ENCODE measurements at places on chromosomes 5 and 9. TPM values are rescaled to one million over a fixed set of nuclear protein-coding genes. Genes with fewer than 3 reads are reported as not detected.

- no peaks in the 10 kb centered on the region for H3K36me3 ChIP-seq
- no peaks in the 10 kb centered on the region for H3K27me3 ChIP-seq
- DNase-seq = peak; percentile 8
- no peak overlapping the region for H3K4me3 ChIP-seq
- no peaks in the 10 kb centered on the region for H3K4me1 ChIP-seq
These were observed 639.7 kb upstream of the C9orf72 start for GRCh38 chr9:28212979-28213378.

GRCh38 chr9:94960964-94961363, 234.5 kb downstream of the AOPEP start:
- no peaks in the 10 kb centered on the region for H3K27me3 ChIP-seq
- no peak overlapping the region for H3K4me3 ChIP-seq
- no peak overlapping the region for H3K27ac ChIP-seq
- no peak for DNase-seq
- H3K4me1 ChIP-seq = no peaks in the 10 kb centered on the region

DNA sequence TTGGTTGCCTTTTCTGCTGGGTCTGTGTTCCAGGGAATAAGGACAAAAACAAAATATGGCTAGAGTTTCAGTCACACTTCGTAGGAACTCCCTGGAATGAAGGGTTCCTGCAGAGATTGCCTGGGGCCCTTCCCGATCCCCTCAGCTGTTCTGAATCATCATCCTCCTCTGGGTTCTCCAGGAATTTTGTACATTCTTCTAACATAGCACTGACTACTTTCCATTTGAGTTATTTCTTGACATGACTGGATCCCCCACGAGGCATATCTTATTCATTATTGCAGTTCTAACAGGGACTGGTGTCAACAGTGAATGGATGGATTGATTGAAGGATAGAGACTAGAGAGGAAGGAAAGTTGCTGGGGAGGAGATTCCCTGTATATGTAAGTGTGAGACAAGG, 49.2 kb upstream of the TNC start:
- H3K4me3 ChIP-seq = no peak overlapping the region
- DNase-seq = no peak
- H3K27me3 ChIP-seq = no peaks in the 10 kb centered on the region
- H3K27ac ChIP-seq = no peak overlapping the region
- no peaks in the 10 kb centered on the region for H3K4me1 ChIP-seq

DNA sequence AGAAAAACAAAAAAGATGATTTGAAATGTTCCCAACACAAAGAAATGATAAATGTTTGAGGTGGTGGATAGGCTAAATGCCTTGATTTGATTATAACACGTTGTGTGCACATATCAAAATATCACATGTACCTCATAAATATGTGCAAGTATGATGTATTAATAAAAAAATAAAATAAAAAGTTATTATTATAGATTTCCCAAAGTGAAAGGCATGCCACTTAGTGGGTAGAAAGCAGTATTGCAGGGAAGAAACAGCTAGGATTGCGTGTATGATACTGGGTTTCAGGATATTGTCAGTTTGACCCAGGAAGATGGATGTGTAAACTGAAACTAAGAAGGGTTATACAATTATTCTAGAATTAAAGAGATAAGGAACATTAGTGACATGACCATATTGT, 3.6 kb upstream of the TMEM38B start:
- H3K27ac ChIP-seq = no peak overlapping the region
- no peaks in the 10 kb centered on the region for H3K36me3 ChIP-seq
- H3K27me3 ChIP-seq = 0 out of 2 replicates have a peak, but pooled peaks cover 4% of the 10 kb centered on the region
- DNase-seq = no peak

DNA sequence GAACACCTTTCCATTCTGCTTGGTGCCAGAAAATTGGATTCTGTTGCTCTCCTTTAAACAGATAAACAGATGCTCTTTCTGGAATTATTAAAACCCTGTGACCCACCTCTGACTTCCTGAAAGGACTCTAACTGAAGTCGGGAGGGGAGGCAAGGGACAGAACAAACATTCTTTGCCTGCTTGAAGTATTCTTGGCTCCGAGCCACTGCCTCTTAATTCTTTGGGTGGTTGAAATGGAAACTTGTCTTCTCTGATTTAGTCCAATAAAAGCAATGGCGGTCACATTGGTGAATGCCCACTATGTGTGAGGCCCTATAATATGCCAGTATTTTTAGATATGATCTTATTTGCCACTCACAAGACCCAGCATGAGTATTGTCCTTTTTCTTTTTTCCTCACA, 236.8 kb downstream of the SLIT3 start:
- no peak overlapping the region for H3K4me3 ChIP-seq
- no peaks in the 10 kb centered on the region for H3K36me3 ChIP-seq
- no peak for DNase-seq
- no peaks in the 10 kb centered on the region for H3K27me3 ChIP-seq

GRCh38 chr5:143801252-143801939, 10.6 kb upstream of the HMHB1 start:
- H3K27ac ChIP-seq = no peak overlapping the region
- no peak for DNase-seq
- no peaks in the 10 kb centered on the region for H3K36me3 ChIP-seq
- no peaks in the 10 kb centered on the region for H3K4me1 ChIP-seq

DNA sequence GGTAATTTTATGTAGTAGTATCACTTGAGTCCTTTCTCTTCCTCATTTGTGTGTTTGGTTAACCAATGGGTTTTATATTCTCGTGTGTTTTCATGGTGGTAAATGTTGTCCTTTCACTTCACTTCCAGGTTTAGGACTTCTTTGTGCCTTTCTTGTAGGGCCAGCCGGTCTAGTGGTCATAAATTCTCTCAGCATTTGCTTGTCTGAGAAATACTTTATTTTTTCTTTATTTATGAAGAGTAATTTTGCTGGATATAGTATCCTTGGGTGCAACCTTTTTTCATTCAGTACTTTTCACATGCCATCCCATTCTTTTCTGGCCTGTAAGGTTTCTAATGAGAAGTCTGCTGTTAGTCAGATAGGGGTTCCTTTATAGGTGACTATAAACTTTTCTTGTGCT, 107.1 kb downstream of the GNA14 start:
- no peak overlapping the region for H3K4me3 ChIP-seq
- no peak overlapping the region for H3K27ac ChIP-seq
- H3K4me1 ChIP-seq = no peaks in the 10 kb centered on the region
- DNase-seq = no peak
- no peaks in the 10 kb centered on the region for H3K36me3 ChIP-seq
- H3K27me3 ChIP-seq = no peaks in the 10 kb centered on the region

DNA sequence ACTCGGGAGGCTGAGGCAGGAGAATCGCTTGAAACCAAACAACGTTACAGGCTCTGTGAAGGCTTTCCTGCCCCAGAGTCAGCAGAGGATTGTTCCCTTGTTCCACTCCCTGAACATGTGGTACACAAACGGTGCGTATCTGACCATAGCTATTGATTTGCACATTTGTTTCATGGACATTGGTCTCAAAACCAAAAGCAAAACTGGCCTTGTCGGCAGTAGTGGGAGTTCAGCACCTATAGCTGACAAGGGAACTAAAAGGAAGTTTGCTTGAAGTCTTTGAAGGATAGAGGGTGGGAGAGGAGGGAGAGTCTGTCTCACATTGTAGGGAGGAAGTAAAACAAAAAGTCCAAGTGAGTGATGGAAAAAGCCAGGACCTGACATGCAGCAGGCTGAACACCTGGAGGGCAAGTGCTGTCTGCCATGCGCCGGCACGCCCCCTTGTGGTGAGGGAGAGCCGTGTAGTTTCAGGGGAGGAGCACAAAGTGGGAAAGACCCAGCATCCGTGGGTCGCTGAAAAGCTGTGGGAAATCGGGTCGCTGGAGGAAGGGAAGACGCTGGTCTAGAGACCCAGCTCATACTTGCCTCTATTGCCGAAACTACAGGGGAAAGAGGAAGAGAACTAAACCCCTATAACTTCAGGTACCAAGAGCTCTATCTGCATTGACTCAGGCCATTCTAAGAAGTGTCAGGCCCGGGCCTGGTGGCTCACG, 58.0 kb downstream of the RAD23B start:
- H3K36me3 ChIP-seq = no peaks in the 10 kb centered on the region
- peak; percentile 36 for DNase-seq
- H3K4me3 ChIP-seq = no peak overlapping the region
- H3K27me3 ChIP-seq = no peaks in the 10 kb centered on the region

GRCh38 chr9:20322212-20322611, 300.1 kb downstream of the MLLT3 start:
- no peak overlapping the region for H3K27ac ChIP-seq
- no peaks in the 10 kb centered on the region for H3K4me1 ChIP-seq
- no peak overlapping the region for H3K4me3 ChIP-seq

GRCh38 chr5:119913425-119913824, 284.1 kb downstream of the FAM170A start:
- H3K27me3 ChIP-seq = no peaks in the 10 kb centered on the region
- no peaks in the 10 kb centered on the region for H3K4me1 ChIP-seq
- no peak overlapping the region for H3K4me3 ChIP-seq
- no peak for DNase-seq
- no peak overlapping the region for H3K27ac ChIP-seq

- no peak for DNase-seq
- no peaks in the 10 kb centered on the region for H3K36me3 ChIP-seq
- H3K27ac ChIP-seq = peak overlapping the region; percentile 83
- H3K27me3 ChIP-seq = no peaks in the 10 kb centered on the region
- no peak overlapping the region for H3K4me3 ChIP-seq
These were observed 244.5 kb downstream of the EFNA5 start for GRCh38 chr5:107426209-107426608.

DNA sequence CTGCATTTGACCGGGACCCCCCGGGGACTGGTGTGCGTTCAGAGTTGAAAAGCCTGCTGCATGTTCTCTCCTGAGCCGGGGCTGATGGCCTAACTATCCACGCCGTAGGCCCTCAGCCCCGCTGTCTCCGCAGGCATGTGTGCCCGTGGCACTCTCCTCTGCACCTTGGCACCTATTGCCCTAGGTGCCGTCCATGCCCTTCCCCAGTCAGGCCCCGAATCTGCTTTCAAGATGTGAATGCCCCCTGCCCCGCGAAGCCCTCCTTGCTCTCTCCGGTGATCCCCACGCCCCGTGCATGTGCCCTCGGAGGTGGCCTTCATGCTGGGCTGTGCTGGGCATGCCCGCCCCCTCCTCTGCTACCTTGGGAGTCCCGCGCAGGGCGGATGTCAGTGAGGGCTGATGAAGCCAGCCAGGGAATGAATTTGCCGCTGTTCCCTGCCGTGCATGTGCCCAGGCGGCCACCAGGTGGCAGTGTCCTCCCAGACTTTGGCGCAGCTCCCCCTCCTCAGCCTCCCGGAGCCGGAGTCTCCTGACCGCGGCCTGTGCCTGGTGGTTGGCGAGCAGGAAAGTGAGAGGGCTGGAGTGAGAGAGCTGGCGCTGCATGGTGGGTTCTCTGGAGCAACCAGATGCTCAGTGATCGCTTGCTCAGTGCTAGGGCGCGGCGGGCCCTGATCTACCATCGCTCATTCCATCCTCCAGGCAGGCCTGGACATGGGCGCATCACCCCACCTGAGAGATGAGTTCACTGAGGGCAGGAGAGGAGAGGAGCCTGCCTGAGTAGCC, 112.9 kb upstream of the LMX1B start:
- H3K27me3 ChIP-seq = no peaks in the 10 kb centered on the region
- no peak overlapping the region for H3K4me3 ChIP-seq
- H3K4me1 ChIP-seq = no peaks in the 10 kb centered on the region
- H3K27ac ChIP-seq = no peak overlapping the region
- DNase-seq = peak; percentile 50

GRCh38 chr9:107638521-107639310, 149.1 kb upstream of the KLF4 start:
- H3K4me3 ChIP-seq = peak overlapping the region; percentile 46
- no peak for DNase-seq
- H3K27me3 ChIP-seq = no peaks in the 10 kb centered on the region
- H3K27ac ChIP-seq = no peak overlapping the region
- H3K36me3 ChIP-seq = no peaks in the 10 kb centered on the region

DNA sequence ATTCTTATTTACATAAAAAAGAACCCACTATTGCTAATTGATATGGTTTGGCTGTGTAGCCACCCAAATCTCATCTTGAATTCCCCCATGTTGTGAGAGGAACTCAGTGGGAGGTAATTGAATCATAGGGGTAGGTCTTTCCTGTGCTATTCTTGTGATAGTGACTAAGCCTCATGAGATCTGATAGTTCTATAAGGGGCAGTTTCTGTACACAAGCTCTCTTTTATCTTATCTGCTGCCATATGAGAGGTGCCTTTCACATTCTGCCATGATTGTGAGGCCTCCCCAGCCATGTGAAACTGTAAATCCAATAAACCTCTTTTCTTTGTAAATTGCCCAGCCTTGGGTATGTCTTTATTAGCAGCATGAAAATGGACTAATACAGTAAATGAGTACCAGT, 58.2 kb upstream of the PRR16 start:
- H3K4me3 ChIP-seq = no peak overlapping the region
- DNase-seq = no peak
- H3K36me3 ChIP-seq = no peaks in the 10 kb centered on the region
- no peak overlapping the region for H3K27ac ChIP-seq
- no peaks in the 10 kb centered on the region for H3K4me1 ChIP-seq
- no peaks in the 10 kb centered on the region for H3K27me3 ChIP-seq

DNA sequence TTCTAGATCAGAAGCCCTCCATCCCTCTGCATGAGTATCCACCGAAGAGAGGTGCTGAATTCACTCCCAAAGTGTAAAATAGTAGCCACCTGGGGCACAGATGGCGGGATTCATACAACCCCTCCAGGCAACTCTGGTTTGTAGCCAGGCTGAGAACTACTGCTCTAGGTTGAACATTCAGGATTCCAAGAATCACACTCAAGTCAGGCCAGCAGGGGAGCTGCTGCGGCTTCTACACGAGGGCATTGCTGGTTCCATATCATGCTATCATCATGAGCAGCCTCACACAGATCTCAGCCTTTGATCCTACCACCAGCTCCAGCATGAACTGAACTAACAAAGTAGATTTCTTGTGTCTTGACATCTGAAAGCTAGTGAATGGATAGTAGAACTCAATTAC, 367.9 kb downstream of the DIRAS2 start:
- no peak overlapping the region for H3K4me3 ChIP-seq
- H3K4me1 ChIP-seq = no peaks in the 10 kb centered on the region
- H3K36me3 ChIP-seq = no peaks in the 10 kb centered on the region
- H3K27me3 ChIP-seq = no peaks in the 10 kb centered on the region
- DNase-seq = no peak

DNA sequence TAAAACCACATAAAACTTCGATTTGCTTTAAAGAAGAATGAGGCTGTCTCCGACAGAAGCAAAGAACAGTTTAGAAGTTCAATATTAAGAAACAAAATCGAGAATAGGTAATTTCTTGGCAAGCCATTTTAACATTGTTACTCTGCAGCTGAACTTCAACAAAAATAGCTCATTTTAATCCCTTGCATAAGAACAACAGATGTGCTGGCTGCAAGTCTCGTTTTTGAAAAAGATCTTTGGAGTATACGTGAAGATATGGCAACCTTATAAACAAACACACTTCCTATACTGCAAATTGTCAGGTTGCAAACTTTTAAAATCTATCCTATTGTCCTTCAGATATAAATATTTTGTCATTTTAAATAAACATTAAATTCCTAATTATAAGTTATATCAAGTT, 71.5 kb downstream of the FBN2 start:
- H3K4me1 ChIP-seq = no peaks in the 10 kb centered on the region
- H3K36me3 ChIP-seq = no peaks in the 10 kb centered on the region
- DNase-seq = no peak
- H3K27ac ChIP-seq = no peak overlapping the region

GRCh38 chr9:112338561-112338960, 5.1 kb upstream of the PTBP3 start:
- no peaks in the 10 kb centered on the region for H3K27me3 ChIP-seq
- H3K4me1 ChIP-seq = no peaks in the 10 kb centered on the region
- no peak overlapping the region for H3K27ac ChIP-seq

Gene ADGRD2
- not detected for total RNA-seq

Gene PCDHGA3
- total RNA-seq = not detected

Gene SNAPC3
- total RNA-seq = 11.5 TPM

Gene DIPK1B
- total RNA-seq = 10.6 TPM

Gene GFM2
- total RNA-seq = 22.5 TPM

Gene FAM120A
- total RNA-seq = 70.5 TPM

Gene SPATA31D4
- not detected for total RNA-seq

Measured in Panc1 (cell line).